ENCODE measurements at places on chromosomes 4 and X.

- DNase-seq, result no peak
Measured at GRCh38 chrX:63967551-63967950, 182.5 kb upstream of the ARHGEF9 start.

DNA sequence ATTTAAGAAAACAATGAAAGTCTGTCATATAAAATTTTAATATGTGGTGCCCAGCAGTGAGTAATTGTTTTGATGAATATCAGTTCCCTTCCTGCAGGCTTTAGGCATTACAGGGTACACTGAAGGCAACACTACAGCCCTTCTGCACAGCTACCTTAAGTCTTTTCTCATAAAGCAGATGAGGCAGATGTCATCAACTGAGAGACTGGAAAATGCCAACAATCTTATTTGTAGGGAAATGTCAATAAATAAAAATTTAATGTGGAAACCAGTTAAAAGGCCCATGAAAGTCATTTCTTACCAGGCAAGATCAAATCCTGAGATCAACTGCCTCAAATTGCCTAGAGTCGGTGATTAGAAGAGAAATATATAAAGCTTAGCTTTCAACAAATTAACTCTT is 193.4 kb upstream of the NWD2 start:
- no peak for DNase-seq

DNA sequence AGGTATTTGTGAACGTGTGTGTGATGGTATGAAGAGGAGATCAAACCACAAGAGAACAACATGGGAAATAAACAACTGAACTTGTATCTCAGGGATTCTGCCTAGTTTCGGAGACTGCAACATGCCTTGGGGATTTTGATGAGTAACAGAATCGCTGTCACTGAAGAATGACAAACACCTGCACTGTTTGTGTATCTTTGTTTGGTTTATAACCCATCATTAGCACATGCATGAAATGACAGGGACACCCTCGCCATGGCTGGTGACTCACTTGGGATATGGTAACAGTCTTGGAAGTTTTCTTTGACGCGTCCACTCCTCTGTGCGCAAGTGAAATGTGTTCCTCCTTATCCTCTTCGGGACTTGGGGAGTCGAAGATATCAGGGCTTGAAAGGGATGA is 30.3 kb upstream of the MAP3K15 start:
- DNase-seq, result no peak

GRCh38 chr4:74549936-74550335 is 105.0 kb downstream of the AREG start:
- no peak for DNase-seq

- no peak for DNase-seq
Measured at GRCh38 chr4:87109121-87109520, 111.3 kb downstream of the KLHL8 start.

DNA sequence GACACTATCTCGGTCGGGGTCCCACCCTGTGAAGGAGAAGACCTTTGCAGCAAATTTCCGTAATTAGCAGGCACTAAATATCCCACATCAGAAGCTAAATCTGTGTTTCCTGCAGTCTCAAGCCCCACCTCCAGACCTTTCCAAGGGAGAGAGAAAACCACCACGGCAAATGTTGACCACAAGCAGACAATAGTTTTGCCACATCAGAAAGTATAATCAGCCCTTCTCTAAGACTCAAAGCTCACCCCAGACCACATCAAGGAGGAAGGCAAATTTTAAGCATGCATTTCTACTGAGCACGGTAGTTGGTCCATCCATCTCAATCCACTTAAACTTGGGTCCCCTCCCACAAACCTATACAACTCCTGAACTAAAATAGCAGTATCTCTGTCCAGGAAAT is 398.5 kb downstream of the GPM6A start:
- no peak for DNase-seq

DNA sequence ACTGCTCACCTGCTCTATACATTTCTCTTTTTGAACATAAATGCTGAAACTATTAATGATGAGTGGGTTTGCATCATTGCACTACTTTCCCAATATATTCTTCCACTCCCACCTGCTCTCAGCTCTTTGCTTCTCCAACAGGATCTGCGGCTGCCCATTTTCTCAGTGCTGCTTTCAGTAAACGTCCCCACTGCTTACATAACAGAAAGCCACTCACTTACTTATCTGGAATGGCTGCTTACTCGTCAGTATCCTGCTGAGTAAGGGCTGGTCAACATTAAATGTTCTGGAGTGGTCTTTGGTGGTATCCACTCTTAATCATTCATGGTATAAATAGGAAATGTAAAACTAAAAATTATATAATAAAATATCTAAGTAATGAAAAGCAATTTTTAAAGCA is 112.8 kb upstream of the HPF1 start:
- no peak for DNase-seq

GRCh38 chrX:10015723-10016518 is 48.8 kb downstream of the CLDN34 start:
- no peak for DNase-seq

DNA sequence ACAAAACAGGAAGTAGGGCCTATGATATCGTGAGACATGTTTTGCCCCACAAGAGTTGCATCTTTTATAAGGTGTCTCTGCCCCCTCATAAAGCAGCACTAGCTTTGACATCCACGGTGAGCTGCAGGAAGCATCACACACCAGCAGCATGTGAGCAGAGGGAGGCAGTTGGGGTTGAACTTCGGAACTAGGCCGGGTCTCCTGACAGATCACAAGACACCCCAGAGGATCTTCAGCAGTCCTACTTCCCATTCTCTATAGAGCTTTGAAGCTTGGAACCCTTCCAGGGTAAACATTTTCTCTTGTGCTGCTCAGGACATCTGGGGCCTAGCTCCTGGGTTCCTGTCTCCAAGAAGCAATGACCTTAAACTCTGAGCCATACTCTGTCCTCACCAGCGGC is 27.5 kb downstream of the YY2 start:
- DNase-seq, result no peak

GRCh38 chrX:14505648-14506047 is 23.7 kb upstream of the GLRA2 start:
- no peak for DNase-seq

DNA sequence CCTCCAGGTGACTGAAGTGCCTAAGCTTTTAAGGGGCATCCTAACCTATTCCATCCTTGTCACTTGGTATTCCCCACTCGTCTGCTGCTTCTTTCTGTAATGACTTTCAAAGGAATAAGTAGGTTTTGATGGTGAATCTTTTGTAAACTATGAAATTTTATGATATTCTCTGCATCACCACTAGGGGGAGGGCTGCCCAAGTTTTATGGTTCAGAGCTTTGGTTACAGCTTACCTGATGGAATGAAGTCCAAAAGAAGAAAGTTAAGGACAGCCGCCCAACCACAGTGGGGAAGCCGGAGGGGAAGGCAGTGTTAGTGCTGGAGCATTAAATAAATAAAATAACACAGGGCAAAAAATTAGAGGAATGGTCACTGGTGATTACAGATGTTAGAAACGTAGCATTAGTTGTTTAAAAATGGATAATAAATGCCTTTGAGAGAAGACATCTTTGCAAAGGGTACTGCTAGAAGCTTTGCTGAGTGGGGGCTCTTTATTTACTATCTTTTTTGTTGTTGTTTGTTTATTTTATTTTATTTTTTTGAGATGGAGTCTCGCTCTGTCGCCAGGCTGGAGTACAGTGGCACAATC is 204.9 kb downstream of the GBA3 start:
- no peak for DNase-seq

DNA sequence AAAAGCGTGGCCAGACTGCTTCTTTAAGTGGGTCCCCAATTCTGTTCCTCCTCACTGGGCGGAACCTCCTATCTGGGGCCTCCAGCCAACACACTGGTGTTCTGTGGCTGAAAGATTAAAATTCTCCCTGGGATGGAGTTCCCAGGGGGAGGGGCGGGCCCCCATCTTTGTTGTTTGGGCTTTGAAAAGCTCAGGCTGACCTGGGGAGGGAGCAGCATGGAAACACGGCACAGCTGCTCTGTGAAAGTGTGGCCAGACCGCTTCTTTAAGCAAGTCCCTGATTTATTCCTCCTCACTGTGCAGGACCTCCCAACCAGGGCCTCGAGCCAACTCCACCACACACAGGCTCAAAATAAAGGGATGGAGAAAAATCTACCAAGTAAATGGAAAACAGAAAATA is 219.5 kb downstream of the TMEM47 start:
- no peak for DNase-seq

GRCh38 chrX:124042042-124042441 is 80.5 kb downstream of the STAG2 start:
- DNase-seq, result no peak
